Body of pancreas (tissue), 4 donors: ENCODE measurements at places on chromosomes 1 and 21. TPM values are rescaled to one million over a fixed set of nuclear protein-coding genes. Genes with fewer than 3 reads are reported as not detected.

SGIP1 gene
- total RNA-seq, result not detected

AJAP1 gene
- 2.9 TPM for total RNA-seq

DNA sequence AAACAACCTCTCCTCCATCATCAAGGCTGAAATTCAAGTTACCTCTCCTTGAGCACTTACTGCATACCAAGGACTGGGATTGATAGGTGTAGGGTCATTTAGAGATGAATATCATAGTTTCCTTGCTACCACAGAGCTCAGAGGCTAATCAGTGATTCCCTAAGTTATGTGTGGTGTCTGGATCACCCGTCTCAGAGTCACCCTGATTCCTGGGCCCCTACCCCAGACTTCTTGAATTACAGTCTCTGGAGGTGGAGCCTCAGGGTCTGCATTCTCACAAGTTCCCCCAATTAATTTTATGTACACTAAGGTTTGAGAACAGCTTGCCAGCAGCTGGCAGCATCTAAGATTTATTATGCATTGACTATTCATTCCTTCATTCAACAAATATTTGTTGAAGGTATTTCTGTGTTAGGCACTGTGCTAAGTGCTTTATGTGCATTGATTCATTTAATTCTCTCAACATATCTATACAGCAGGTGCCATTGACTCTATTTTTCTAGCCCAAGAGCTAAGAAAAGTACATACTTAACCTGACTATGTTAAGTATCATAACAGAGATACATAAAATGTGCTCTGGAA, 182.9 kb upstream of the FGGY start:
- peak overlapping the region; percentile 9 for H3K27ac ChIP-seq
- no peak for DNase-seq
- H3K4me1 ChIP-seq, result no peaks in the 10 kb centered on the region

- H3K4me3 ChIP-seq, result no peak overlapping the region
- DNase-seq, result no peak
- no peaks in the 10 kb centered on the region for H3K36me3 ChIP-seq
- no peak overlapping the region for H3K27ac ChIP-seq
- no peaks in the 10 kb centered on the region for H3K4me1 ChIP-seq
Observed at GRCh38 chr1:55506740-55507577, 291.8 kb upstream of the USP24 start.

PDPN gene
- total RNA-seq, result 7.5 TPM
